Iris pigment epithelial cell (primary cell): ENCODE measurements at places on chromosomes 2 and 18.

GRCh38 chr18:59446012-59446411 is 86.9 kb upstream of the LMAN1 start:
- DNase-seq: peak; percentile 69

GRCh38 chr2:96651793-96652192 is 9.2 kb downstream of the FER1L5 start:
- DNase-seq: no peak

DNA sequence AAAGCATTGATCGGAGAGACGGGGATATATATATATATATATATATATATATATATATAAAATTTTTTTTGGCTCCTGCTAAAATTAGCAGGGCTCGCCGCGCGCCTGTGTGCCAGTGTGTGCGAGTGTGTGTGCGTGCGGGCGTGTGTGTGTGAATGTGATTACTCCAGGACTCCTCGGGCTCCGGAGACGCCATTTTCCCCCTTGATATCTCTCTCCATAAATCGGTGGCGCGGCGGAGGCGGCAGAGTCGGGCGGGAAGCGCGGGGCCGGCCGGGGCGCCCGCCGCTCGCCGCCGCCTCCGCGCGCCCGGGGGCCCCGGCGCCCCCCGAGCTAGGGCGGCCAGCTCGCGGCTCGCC is 795 bp upstream of the SETBP1 start:
- DNase-seq: peak; percentile 31

GRCh38 chr18:27206411-27206810 is 21.3 kb upstream of the CHST9 start:
- DNase-seq: no peak

DNA sequence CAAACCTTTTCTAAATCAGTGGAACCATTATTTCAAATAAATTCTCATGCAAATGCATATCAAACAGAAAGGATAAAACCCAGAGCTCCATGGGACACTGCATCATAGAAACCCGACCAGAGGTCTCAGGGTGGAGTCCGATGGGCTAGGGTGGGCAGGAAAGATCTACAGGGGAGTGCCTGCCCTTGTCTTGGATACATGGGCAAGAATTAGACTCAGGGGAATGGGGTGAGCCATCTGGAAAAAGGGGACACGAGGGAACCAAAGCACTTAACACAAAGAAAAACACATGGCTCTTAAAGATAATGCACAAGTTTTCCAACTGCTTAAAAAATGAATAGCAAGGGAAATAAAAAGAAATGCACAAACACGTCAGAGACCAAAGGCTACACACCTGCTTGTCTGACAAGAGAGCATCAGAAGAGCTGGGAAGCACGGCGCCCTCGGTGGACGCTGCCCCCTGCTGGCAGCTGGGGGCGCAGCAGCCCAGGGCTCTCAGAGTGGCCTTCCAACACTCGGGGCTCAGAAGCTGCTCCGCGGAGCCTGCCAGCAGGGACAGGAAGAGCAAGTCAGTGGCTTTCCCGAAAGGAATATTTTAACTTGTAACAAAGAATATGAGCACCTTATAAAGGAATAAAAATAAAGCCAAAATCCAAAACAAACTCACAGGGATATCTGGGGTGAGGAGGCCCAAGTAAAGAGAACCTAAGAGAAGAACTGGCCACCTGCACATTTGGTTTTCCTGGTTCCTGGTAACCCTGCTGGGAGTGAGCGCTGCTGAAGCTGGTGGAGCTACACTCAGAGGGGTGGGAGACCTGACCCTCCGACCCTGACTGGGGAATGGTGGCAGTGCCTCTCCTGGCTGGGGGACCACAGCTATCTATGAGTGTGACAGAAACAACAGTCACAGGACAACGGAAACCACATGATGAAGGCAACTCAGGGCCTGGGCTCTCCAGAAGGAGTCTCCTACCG is 54.5 kb downstream of the SIGLEC15 start:
- DNase-seq: peak; percentile 60

- DNase-seq: peak; percentile 12
Measured at GRCh38 chr2:97743913-97744312, 30.5 kb downstream of the ZAP70 start.

GRCh38 chr2:199804831-199805230 is 46.2 kb downstream of the FTCDNL1 start:
- DNase-seq: no peak

DNA sequence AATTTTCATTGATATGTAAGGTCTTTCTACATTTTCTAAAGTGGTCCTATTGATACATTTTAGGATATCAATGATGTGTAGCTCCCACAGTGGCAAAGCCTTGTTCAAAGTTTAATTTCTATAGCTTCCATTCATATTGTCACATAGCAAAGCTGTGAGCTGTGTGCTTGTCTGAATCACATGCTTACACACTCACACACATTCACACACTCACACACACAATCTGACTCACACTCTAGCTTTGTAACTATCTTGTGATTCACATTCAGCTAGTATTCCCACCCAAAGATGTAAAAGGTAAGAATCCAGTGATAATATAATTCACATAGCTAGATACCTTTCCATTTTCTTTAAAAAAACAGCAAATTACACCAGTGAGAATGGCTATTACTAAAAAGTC is 58.7 kb downstream of the MAPRE2 start:
- DNase-seq: no peak

GRCh38 chr2:158489366-158490112 is 32.8 kb downstream of the PKP4 start:
- DNase-seq: no peak

- no peak for DNase-seq
Measured at GRCh38 chr2:187486241-187486640, 38.2 kb upstream of the CALCRL start.

DNA sequence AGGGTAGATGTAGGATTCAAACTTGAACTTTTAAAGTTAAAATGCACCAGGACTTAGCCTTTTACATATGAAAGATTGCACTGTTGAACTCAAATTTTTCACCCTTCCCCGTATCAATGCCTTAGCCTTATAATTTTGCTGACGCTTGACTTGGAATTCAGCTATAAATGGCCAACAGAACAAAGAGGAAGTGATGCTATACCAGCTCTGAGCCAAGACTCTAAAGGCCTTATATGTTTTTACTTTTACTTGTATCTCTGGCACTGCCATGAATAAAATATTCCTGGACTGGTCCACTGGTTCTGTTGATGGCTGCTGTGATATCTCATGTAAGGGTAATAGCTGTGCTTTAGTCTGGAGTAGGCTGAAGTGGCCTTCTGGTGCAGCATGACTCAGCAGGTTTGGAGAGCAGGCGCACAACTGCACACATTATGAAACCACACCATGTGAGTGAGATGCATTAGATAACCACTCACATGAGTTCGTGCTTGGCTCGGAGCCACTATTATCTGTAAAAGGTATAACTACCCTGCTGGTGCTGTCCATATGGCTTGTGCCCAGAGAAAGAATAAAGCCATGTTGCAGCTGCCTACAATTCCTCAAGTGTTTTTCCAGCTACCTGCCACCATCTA is 8.4 kb upstream of the IER3IP1 start:
- peak; percentile 72 for DNase-seq

- peak; percentile 10 for DNase-seq
Measured at GRCh38 chr18:68104036-68104435, 587.5 kb upstream of the DSEL start.

- DNase-seq: peak; percentile 98
Measured at GRCh38 chr2:54903736-54904554, 146.3 kb downstream of the RTN4 start.

DNA sequence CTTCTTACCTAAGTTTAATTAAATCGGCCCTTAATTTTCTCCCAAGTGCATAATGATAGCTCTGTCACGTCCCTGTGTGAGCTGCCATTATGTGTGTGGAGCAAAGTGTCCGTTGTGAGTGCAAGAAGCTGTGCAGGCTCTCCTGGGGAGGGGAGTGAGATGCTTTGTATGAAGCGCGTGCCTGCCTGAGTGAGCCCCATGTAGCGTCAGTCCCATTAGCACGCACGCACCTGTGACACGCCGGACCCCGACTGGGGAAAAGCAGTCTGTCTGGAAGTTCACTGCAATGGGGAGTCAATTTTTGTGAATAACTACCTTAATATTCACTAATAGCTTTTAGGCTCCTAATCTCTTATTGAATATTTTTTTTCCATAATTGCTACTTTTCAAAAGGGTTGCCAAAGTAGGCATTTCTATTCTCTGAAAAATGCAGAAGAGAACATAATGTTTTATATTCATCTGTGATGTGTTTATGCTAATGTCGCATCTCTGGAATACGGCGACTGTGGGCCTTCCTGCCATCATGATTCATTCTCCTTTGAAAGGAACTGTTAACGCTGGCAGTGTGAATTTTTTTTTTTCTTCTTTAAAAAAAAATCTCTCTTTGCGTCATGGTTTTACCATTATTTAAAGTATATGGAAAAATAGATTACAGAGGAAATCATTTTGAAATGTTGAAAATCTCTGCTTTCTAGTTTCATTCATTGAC is 157.7 kb downstream of the COL4A4 start:
- no peak for DNase-seq

- peak; percentile 35 for DNase-seq
Measured at GRCh38 chr2:23926290-23926749, 603 bp downstream of the ATAD2B start.

DNA sequence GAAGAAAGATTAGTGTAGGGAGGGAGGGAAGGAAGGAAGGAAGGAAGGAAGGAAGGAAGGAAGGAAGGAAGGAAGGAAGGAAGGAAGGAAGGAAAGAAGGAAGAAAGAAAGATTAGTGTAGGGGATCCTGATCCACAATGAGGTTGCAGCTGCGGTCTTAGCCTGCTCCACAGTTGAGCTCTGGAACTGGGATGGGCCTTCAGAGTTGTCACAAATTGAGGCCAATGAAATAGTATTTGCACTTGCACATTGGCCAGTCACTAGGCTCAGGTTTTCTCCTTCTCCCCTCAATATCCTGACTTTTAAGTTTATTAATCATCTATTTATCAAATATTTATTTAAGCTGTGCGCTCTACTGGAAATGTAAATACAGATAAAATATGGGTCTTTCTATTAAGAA is 34.3 kb downstream of the DOK6 start:
- DNase-seq: no peak

DNA sequence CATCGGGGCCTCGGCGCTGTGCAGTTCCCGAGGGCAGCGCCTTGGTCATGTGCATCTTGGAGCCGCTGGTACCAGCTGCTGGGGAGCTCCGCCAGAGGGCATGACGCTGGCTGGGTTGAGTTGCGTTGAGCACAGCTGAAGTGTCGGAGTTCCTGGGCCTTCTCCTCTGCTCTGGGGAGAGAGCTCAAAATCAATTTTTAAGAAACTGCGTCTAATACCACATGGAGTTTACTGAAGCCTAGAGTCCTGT is 48.7 kb downstream of the GREB1 start:
- no peak for DNase-seq

DNA sequence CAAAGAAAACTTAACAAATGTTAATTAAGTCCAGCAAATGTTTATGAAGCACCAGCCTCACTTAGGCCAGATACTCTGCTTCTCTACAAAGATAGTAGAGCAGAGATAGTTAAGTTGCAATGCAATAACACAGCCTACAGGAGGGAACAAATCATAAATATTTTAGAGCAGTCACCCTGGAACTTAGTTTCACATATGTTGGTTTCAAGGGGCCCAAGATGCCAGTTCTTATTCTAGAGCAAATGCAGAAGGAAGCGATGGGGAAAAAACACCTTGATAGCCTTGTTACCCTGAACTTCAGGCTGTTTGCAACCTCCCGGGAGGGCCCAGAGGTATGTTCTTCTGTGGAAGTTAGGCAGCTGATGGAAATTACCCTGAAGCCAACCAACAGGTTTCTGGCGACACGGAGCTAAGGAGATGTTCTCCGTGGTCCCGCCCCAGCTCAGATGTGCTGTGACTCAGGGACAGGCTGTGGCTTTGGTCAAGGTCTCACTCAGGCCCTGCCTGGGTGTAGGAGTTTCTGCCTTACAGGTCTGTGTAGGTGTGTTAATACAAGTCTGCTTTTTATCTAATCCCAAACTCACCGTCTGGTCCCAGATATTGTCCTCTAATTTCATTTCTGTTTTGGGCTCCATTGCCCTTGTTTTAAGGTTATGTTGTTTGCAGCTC is 3.8 kb downstream of the CTIF start:
- no peak for DNase-seq

- no peak for DNase-seq
Measured at GRCh38 chr2:21947046-21947445, 823.3 kb downstream of the TDRD15 start.

- DNase-seq: no peak
Measured at GRCh38 chr18:47745227-47745626, 185.2 kb downstream of the SMAD2 start.

GRCh38 chr2:182554950-182555349 is 128.1 kb upstream of the PDE1A start:
- no peak for DNase-seq

DNA sequence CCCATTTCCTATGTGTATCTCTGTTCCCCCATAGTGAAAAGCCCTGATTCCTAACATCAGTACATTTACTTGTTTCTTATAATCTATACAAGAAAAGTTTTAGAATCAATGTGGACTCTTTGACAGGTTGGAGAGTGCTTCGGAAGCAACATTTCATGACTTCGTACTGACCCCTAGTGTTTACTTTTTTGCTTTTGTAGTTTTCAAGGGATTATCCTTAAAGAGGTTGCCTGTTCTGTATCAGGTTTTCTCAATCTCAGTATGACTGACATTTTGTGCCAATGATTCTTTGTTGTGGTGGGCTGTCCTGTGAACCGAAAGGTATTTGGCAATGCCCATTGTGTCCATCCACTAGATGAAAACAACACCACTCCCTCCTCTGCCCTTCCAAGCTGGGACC is 43.3 kb upstream of the SERPINB2 start:
- peak; percentile 40 for DNase-seq

GRCh38 chr2:34875091-34875745 is 1276.1 kb upstream of the FAM98A start:
- DNase-seq: no peak

GRCh38 chr2:159550231-159550630 is 66.1 kb downstream of the BAZ2B start:
- no peak for DNase-seq

- peak; percentile 17 for DNase-seq
Measured at GRCh38 chr2:18319987-18320386, 240.5 kb downstream of the RDH14 start.

DNA sequence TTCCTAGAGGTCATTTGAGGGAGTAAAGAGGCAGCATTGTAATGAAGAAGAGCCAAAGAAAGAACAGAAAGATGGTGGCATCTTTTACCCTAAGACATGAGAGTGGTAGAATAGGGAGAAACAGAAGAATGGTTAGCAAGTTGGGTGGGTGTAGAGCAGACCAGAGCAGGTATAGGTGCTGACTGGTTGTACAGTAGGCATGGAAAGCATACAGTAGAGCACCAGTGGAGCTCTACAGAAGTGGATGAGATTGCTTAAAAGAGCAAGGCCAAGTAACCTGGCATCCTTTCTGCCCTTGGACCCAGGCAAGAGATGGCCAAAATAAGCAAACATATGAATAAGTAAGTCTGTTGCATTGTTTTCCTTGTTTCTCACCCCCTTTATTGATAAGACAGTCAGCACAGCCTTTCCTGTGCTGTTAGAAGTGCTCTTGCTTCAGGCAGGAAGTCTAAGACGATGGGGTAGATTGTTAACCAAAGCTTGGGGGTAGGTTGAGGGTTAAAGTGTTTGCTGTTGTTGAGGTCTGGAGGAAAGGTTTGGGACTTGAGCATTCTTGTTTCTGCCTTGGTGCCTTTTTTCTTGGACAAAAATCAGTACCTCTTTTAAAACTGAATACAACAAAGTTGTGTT is 76.9 kb downstream of the DIS3L2 start:
- DNase-seq: no peak

GRCh38 chr2:134393075-134393461 is 139.2 kb downstream of the MGAT5 start:
- peak; percentile 49 for DNase-seq
